ENCODE measurements at places on chromosomes 2 and 18. TPM values are rescaled to one million over a fixed set of nuclear protein-coding genes. Genes with fewer than 3 reads are reported as not detected.

Gene ABCB11
- not detected for total RNA-seq

Gene UGT1A10
- total RNA-seq, result not detected

Gene LPIN1
- 37.4 TPM for total RNA-seq

Gene CD8B
- total RNA-seq, result 1.0 TPM

Gene CDCA7
- total RNA-seq, result 14.4 TPM

Gene ACVR1C
- 0.10 TPM for total RNA-seq

Gene ZNF236
- 27.9 TPM for total RNA-seq

Gene SCN9A
- total RNA-seq, result 11.1 TPM

Gene MYOM1
- total RNA-seq, result 662 TPM

Gene PSMA8
- total RNA-seq, result not detected

Gene TLX2
- not detected for total RNA-seq

Gene NCKAP5
- 18.4 TPM for total RNA-seq

Gene TSPYL6
- 0.21 TPM for total RNA-seq

Gene ACTR2
- total RNA-seq, result 110 TPM

Gene PDE1A
- 6.2 TPM for total RNA-seq

Gene PAIP2B
- 16.2 TPM for total RNA-seq

Gene ERMN
- total RNA-seq, result not detected

Gene ACADL
- 8.6 TPM for total RNA-seq

Gene PSD4
- total RNA-seq, result 16.4 TPM

Gene COL3A1
- 6,407 TPM for total RNA-seq

Gene RAB12
- total RNA-seq, result 125 TPM

Gene MOGAT1
- not detected for total RNA-seq

Gene LYPD1
- total RNA-seq, result 3.6 TPM

Gene CD28
- total RNA-seq, result 2.4 TPM

Gene FEV
- total RNA-seq, result not detected

Gene LYPD6
- total RNA-seq, result 4.2 TPM

Gene CHCHD5
- total RNA-seq, result 13.3 TPM

Gene KCTD18
- 21.4 TPM for total RNA-seq

Gene NGEF
- 2.7 TPM for total RNA-seq

Gene RGPD4
- total RNA-seq, result not detected

Gene SMYD1
- 308 TPM for total RNA-seq

Gene PLCD4
- 31.0 TPM for total RNA-seq

Gene SERPINB7
- 0.72 TPM for total RNA-seq

Gene OSBPL6
- 12.0 TPM for total RNA-seq

Gene KCNK3
- 1.1 TPM for total RNA-seq

Gene INHA
- 1.5 TPM for total RNA-seq

Gene CAPG
- total RNA-seq, result 61.2 TPM

Gene NTSR2
- not detected for total RNA-seq

Gene PPP1R1C
- total RNA-seq, result 2.5 TPM

Gene RAX
- not detected for total RNA-seq

Gene COL4A4
- 4.9 TPM for total RNA-seq

Gene ZSCAN30
- total RNA-seq, result 23.4 TPM

Gene CENPA
- 3.1 TPM for total RNA-seq

Gene ZNF396
- total RNA-seq, result 1.5 TPM

Gene SFXN5
- total RNA-seq, result 7.3 TPM

Gene CPO
- 1.6 TPM for total RNA-seq

Gene MAPK4
- 5.2 TPM for total RNA-seq

Measured in tongue (tissue), 3 donors.